ENCODE measurements at places on chromosomes 4 and X. TPM values are rescaled to one million over a fixed set of nuclear protein-coding genes. Genes with fewer than 3 reads are reported as not detected.

The SRPK3 gene
- total RNA-seq = 0.33 TPM

The TEX13B gene
- not detected for total RNA-seq

The TEX13D gene
- total RNA-seq = not detected

The GPR50 gene
- 0.15 TPM for total RNA-seq

The STOX2 gene
- total RNA-seq = 11.2 TPM

The SH2D1A gene
- total RNA-seq = 2.0 TPM

The CDKL2 gene
- 0.16 TPM for total RNA-seq

The ABCG2 gene
- total RNA-seq = 6.9 TPM

GRCh38 chr4:85147481-85148076 lies 181.1 kb upstream of the WDFY3 start:
- H3K4me1 ChIP-seq = no peaks in the 10 kb centered on the region
- DNase-seq = no peak
- H3K36me3 ChIP-seq = no peaks in the 10 kb centered on the region
- H3K4me3 ChIP-seq = no peak overlapping the region

GRCh38 chrX:29478336-29479069 lies 736.9 kb upstream of the MAGEB2 start:
- H3K4me3 ChIP-seq = no peak overlapping the region
- no peaks in the 10 kb centered on the region for H3K36me3 ChIP-seq
- no peak for DNase-seq
- no peak overlapping the region for H3K27ac ChIP-seq
- peaks cover 26% of the 10 kb centered on the region for H3K27me3 ChIP-seq

DNA sequence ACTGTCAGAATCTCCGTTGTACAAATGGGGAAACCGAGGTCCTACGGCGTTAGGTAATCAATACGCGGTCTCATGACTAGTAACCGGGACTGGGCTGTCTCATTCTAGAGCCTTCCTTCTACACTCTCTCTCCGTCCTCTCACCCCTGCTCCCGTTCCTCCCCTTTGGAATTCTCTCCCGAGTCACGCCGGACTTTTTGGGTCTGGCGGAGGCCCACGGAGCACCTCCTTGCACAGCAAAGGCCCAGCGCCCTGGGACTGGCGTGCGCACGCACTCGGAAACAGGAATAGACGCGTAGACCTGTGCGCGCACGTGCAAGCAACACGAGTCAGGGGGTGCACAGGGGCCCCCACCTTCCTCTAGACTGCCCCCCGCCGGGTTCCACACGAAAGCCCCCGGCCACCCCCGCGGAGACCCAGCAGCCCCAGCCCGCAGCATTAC lies 361 bp downstream of the QDPR start:
- H3K36me3 ChIP-seq = no peaks in the 10 kb centered on the region
- peak overlapping the region; percentile 70 for H3K4me3 ChIP-seq
- no peaks in the 10 kb centered on the region for H3K4me1 ChIP-seq
- no peaks in the 10 kb centered on the region for H3K27me3 ChIP-seq
- peak overlapping the region; percentile 15 for H3K27ac ChIP-seq
- DNase-seq = no peak

DNA sequence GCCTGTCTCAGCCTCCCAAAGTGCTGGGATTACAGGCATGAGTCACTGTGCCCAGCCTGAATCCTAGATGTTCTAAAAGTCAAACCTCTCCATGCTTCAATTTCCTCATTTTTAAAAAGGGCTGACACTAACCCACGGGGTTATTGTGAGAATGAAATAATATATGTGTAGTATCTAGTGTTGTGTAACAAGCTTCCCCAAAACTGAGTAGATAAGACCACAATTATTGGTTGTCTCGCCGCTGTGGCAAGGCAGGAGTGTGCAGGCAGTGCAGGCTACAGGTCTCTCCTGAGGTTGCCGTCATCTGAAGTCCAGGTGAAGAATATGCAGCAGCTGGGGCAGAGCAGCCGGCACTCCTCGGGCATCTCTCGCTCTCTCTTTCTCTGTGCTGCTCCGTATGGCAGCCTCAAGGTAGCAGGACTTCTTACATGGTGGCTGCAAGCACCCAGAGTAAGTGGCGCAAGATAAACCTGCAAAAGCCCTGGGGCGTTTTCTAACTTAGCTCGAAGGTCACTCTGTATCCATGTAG lies 30.9 kb downstream of the RAB33B start:
- H3K27me3 ChIP-seq = no peaks in the 10 kb centered on the region
- H3K27ac ChIP-seq = no peak overlapping the region
- no peak for DNase-seq
- H3K4me1 ChIP-seq = no peaks in the 10 kb centered on the region

DNA sequence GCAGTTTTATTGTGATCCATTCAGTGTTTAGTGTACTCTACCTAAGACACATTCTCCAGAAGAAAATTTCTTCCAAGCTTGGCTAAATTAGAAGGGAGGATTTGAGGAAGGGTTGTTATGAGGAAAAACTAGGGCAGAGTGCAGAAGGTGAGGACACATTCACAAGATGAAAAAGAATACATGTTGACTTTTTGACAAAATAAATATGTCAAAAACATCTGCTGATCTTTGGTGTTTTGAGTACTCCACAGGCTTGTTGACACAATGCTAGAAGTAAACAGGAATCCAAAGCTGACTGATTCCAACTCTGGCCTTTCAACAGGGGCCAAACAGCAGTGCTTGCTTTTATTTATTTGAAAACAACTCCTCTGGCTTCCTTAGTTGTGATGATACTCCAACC lies 125.8 kb upstream of the SLC7A11 start:
- no peaks in the 10 kb centered on the region for H3K36me3 ChIP-seq
- no peak for DNase-seq
- H3K27ac ChIP-seq = no peak overlapping the region
- H3K27me3 ChIP-seq = no peaks in the 10 kb centered on the region
- no peaks in the 10 kb centered on the region for H3K4me1 ChIP-seq

GRCh38 chr4:37001688-37002436 lies 242.7 kb upstream of the NWD2 start:
- H3K27ac ChIP-seq = no peak overlapping the region
- no peak for DNase-seq
- no peaks in the 10 kb centered on the region for H3K4me1 ChIP-seq
- no peaks in the 10 kb centered on the region for H3K36me3 ChIP-seq

GRCh38 chrX:77556276-77556675 lies 109.1 kb downstream of the FGF16 start:
- no peaks in the 10 kb centered on the region for H3K27me3 ChIP-seq
- H3K36me3 ChIP-seq = no peaks in the 10 kb centered on the region
- H3K4me1 ChIP-seq = no peaks in the 10 kb centered on the region
- H3K27ac ChIP-seq = no peak overlapping the region
- H3K4me3 ChIP-seq = no peak overlapping the region

DNA sequence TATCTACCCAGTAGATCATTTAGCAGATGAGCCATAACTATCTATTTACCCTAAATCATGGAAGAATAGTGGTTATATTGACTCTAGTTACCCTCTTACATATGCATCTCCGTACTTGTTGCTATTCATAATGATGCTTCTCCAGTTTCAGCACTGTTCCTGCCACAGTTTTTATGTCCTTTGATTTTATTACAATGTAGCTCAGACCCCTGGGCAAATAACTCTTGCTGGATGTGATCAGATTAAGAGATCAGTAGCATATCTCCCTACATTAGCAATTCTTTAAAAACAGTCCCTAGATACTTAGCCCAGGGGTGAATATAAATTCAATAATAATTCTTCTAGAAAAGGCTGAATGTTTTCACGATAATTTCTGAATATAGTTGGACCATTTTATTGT lies 696.5 kb downstream of the ADGRL3 start:
- DNase-seq = no peak
- H3K4me1 ChIP-seq = no peaks in the 10 kb centered on the region
- no peak overlapping the region for H3K4me3 ChIP-seq
- no peaks in the 10 kb centered on the region for H3K36me3 ChIP-seq
- H3K27ac ChIP-seq = no peak overlapping the region
- no peaks in the 10 kb centered on the region for H3K27me3 ChIP-seq

- H3K27ac ChIP-seq = no peak overlapping the region
- no peak overlapping the region for H3K4me3 ChIP-seq
- H3K4me1 ChIP-seq = no peaks in the 10 kb centered on the region
- no peaks in the 10 kb centered on the region for H3K27me3 ChIP-seq
- DNase-seq = no peak
- H3K36me3 ChIP-seq = no peaks in the 10 kb centered on the region
Observed at GRCh38 chr4:122379239-122379638, 428 bp downstream of the ADAD1 start.

- no peak overlapping the region for H3K4me3 ChIP-seq
- DNase-seq = no peak
- H3K27me3 ChIP-seq = no peaks in the 10 kb centered on the region
- H3K27ac ChIP-seq = peak overlapping the region; percentile 16
- H3K4me1 ChIP-seq = peaks cover 4% of the 10 kb centered on the region
Observed at GRCh38 chr4:140135529-140136088, 18.4 kb downstream of the MAML3 start.

DNA sequence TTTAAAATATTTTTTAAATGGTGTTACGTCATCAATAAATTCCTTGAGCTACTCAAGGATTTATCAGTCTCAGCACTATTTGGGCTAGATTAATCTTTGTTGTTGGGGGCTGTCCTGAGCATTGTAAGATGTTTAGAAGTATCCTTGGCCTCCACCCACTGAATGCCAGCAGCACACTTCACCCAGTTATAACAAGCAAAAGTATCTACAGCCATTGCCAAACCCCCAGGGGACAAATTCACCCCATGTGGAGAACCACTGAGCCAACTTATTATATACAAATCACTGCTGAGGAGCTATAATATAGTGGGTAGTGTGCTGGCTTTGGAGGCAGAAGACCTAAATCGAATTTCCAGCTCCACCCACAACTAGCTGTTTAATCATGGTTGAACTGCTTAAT lies 58.3 kb downstream of the ATP10D start:
- no peak for DNase-seq
- H3K27ac ChIP-seq = no peak overlapping the region
- no peak overlapping the region for H3K4me3 ChIP-seq
- no peaks in the 10 kb centered on the region for H3K36me3 ChIP-seq

- H3K4me3 ChIP-seq = no peak overlapping the region
- no peak overlapping the region for H3K27ac ChIP-seq
- no peaks in the 10 kb centered on the region for H3K36me3 ChIP-seq
- no peaks in the 10 kb centered on the region for H3K4me1 ChIP-seq
- H3K27me3 ChIP-seq = no peaks in the 10 kb centered on the region
- DNase-seq = no peak
Observed at GRCh38 chr4:81601358-81601694, 129.6 kb upstream of the RASGEF1B start.

- DNase-seq = no peak
- H3K4me1 ChIP-seq = no peaks in the 10 kb centered on the region
- H3K4me3 ChIP-seq = no peak overlapping the region
- no peaks in the 10 kb centered on the region for H3K36me3 ChIP-seq
Observed at GRCh38 chr4:126976850-126977632, 655.7 kb upstream of the INTU start.

DNA sequence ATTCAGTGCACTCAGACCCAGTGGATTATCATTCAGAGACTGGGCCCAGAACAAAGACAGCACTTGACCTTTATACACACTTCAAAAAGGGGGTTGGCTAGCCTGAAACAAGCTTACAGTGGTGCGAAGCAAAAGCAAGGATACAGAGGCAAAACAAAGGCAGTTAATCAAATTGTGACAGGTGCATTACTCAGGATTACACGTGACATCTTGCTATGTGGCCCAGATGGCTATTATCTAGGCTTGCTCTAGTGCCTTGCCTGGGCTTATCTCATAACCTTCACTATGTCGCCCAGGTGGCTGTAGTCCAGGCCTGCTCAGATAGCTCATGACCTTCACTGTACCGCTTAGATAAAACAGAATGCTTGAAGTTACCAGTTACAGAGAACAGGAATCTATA lies 1092.1 kb upstream of the PRKX start:
- no peaks in the 10 kb centered on the region for H3K36me3 ChIP-seq
- no peak for DNase-seq
- no peaks in the 10 kb centered on the region for H3K4me1 ChIP-seq
- no peak overlapping the region for H3K27ac ChIP-seq
- no peaks in the 10 kb centered on the region for H3K27me3 ChIP-seq

- no peaks in the 10 kb centered on the region for H3K4me1 ChIP-seq
- DNase-seq = no peak
- H3K27me3 ChIP-seq = no peaks in the 10 kb centered on the region
- H3K27ac ChIP-seq = peak overlapping the region; percentile 20
- H3K4me3 ChIP-seq = peak overlapping the region; percentile 9
Observed at GRCh38 chrX:21947671-21948070, 7.2 kb downstream of the SMS start.

DNA sequence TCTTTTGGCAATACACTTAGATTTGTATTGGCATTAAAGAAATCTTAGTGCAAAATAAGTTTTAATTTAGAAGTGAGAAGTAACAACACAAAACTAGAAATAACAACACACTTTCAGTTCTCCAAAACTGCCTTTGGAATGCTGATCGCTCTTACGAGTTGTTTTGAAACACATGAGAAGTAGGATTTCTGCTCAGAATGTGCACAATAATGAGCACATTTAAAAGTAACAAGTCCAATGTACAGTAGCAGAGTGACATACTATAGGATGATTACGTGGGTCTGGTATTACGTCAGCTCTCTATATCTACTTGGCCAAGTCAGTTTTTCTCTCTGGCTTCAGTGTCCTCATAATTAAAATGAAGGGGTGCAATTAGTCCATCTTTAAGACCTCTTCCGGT lies 164.8 kb downstream of the CHM start:
- no peaks in the 10 kb centered on the region for H3K36me3 ChIP-seq
- no peaks in the 10 kb centered on the region for H3K27me3 ChIP-seq
- no peak overlapping the region for H3K27ac ChIP-seq
- no peak overlapping the region for H3K4me3 ChIP-seq
- no peaks in the 10 kb centered on the region for H3K4me1 ChIP-seq
- DNase-seq = no peak

GRCh38 chrX:140050906-140051305 lies 85.6 kb upstream of the CXorf66 start:
- no peak overlapping the region for H3K4me3 ChIP-seq
- H3K36me3 ChIP-seq = no peaks in the 10 kb centered on the region
- H3K4me1 ChIP-seq = no peaks in the 10 kb centered on the region
- no peak for DNase-seq
- H3K27me3 ChIP-seq = peaks cover 21% of the 10 kb centered on the region

DNA sequence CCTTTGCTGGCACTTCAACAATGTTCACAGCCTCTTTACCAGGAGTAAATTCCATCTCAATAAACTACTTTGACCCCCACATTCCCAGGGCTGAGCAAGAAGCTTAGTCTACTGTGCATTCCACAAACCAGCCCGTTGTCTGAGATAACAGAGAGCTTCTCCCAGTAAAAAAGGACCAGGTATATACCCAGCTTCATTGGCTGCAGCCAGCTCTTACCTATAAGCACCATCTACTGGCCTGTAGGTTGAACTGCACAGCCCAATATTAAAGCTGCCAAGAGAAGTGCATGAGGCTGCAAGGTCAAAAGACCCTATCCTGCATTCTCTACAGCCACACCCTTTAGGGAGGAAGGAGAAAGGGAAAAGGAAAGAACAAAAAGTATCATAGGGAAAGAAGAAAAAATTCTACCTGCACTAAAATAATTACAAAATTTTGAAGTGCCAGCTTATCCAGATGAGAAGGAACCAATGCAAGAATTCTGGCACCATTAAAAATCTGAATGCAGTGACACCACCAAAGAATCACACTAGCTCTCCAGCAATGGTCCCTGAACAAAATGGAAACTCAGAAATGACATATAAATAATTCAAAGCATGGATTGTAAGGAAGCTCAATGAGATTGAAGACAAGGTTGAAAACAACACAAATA lies 45.7 kb upstream of the INTU start:
- H3K4me1 ChIP-seq = no peaks in the 10 kb centered on the region
- H3K36me3 ChIP-seq = no peaks in the 10 kb centered on the region
- no peak overlapping the region for H3K27ac ChIP-seq
- H3K4me3 ChIP-seq = no peak overlapping the region
- DNase-seq = no peak

All from breast epithelium (tissue), 4 donors.